ENCODE measurements at places on chromosomes 2 and 18.
A peak's percentile ranks its signal among the peaks of the same experiment; 100 is the strongest.

GRCh38 chr2:170582313-170582712, 132.8 kb upstream of the SP5 start:
- no peak for DNase-seq

GRCh38 chr2:96933305-96934181, 52.8 kb downstream of the FAM178B start:
- DNase-seq = no peak

- peak; percentile 37 for DNase-seq
These were observed 68.2 kb upstream of the CAB39 start for GRCh38 chr2:230644356-230644935.

- no peak for DNase-seq
These were observed 78.5 kb upstream of the PTPRM start for GRCh38 chr18:7488571-7488970.

DNA sequence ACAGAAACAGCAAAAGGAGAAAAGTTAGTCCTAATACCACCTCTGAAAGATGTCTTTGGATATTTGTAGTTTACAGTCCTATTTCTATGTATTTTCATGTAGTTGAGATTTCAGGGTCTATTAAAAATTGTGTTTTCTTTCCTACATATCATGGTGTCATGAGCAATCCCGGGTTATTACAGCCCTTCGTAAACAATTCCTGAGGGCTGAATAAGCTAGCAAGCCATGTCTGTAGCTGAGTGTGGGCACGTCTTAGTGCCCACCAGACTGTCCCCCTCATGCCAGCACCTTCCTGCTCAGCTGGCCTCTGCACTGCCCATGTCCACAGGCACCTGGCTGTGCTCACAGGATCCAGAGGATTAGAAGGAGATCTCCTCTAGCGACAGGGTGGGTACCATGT, 60.6 kb downstream of the CTIF start:
- no peak for DNase-seq

- no peak for DNase-seq
These were observed 46.7 kb upstream of the LCLAT1 start for GRCh38 chr2:30400151-30400954.

- DNase-seq = no peak
These were observed 85.3 kb downstream of the MREG start for GRCh38 chr2:215928086-215928485.

- no peak for DNase-seq
These were observed 102.4 kb downstream of the MBP start for GRCh38 chr18:77030201-77030600.

DNA sequence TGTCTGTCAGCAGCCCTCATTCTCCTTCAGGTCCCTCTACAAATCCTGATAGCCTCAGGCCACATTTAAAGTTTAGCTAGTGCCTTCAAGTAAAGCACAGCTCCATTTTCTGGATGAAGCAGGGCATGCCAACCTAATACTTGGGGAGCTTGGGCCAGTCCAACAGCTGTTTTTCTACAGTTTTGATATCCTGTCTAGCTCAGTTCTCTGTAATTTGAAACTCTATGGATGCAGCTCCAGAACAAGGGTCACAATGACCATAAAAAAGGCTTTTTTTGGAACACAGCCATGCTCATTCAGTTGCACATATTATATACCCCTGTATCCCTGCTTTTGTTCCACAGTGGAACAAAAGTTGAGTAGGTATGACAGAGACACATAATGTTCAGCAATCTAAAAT, 373.5 kb downstream of the SUCLG1 start:
- no peak for DNase-seq

DNA sequence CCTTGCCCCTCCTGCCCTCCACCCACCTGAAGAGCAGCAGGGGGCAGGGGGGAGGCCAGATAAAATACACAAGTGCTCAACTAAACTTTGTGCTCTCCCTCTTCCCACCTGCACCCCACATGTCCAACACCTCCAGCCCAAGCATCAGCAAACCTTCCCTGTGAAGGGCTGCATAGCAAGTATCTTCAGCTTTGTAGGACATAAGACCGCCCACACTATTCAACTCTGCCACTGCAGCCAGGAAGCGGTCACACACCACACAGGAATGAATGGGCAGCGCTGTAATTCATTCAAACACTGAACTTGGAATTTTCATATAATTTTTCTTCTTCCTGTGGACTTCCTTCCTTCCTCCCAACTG, 27.5 kb downstream of the TFCP2L1 start:
- DNase-seq = no peak

- no peak for DNase-seq
These were observed 89.1 kb downstream of the ANTXR1 start for GRCh38 chr2:69102041-69102593.

GRCh38 chr2:219560037-219560892, 11.1 kb downstream of the OBSL1 start:
- no peak for DNase-seq

- no peak for DNase-seq
These were observed 71.6 kb upstream of the CYP1B1 start for GRCh38 chr2:38147333-38148121.

- DNase-seq = no peak
These were observed 218.7 kb downstream of the HNMT start for GRCh38 chr2:138182937-138183312.

DNA sequence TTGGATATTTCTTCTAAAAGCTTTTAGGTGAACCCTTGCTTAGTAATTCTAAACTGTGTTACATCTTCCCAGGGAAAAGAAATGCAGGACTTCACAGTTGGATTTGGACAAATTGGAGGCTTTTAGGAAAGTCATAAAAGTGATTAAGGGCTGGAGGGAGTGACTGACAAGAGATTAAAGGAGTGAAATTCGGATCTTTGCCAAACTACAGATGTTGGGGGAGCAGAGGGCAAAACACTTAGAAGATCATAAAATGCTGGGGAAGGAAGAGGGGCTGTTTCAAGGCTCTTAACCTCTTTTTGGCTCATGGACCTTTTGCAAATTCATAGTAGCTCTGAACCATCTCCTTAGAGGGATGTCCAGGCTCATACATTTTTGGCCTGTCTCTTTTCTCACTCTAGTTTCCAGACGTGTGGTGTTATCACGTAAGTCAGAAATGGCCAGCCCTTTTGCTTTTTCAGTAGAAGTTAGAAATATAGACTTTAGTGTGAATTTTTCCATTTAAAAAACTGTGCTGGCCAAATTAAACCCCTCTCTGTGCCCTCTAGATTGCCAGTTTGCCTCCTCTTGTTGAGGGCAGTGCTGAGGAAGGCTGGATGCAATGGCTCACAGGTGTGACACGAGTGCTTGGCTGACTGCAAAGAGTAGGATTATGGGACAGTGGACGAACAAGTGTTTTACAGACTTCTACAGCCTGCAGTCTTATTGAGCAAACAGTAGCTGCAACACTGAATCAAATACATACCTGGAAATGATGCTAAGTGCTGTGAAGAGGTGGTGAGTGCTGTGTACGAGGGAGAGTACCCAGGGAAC, 109.9 kb downstream of the LYPD6B start:
- DNase-seq = no peak

DNA sequence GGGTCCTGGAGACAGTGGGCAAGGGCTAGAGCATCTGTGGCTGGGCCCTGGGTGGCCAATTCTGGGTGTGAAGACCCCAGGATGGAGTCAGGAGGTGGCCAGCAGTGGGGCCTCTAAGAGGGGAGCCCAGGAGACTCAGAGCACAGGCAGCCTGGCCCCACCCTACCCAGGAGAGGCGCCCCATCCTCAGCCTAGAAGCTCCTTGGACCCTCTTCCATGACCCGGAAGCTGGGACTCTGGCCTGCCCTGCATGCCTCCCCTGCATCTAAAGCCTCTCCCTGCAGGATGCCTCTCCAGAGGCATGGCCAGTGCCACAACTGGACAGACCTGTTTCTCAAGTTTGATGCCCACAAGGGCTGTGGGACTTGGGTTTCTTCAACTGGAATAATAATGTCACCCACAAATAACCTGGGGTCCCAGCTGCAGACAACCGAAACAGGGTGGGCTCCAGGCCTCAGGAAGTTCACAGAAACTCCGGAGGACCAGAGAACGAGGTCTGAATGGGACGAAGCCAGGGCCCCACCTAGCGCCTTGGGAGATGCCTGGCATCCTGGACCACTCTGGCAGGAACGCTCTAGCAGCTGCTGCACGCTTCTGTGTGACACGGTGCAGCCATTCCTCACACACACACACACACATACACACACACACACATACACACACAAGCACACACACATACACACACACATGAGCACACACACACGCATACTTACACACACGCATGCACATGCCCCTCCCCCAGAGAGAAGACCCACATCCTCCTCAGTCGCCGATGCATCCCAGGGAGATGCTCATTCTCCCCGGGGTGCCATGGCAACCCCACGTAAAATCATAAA, 16.4 kb downstream of the KCNIP3 start:
- DNase-seq = no peak

GRCh38 chr2:147164563-147164962, 680.3 kb upstream of the ACVR2A start:
- no peak for DNase-seq

DNA sequence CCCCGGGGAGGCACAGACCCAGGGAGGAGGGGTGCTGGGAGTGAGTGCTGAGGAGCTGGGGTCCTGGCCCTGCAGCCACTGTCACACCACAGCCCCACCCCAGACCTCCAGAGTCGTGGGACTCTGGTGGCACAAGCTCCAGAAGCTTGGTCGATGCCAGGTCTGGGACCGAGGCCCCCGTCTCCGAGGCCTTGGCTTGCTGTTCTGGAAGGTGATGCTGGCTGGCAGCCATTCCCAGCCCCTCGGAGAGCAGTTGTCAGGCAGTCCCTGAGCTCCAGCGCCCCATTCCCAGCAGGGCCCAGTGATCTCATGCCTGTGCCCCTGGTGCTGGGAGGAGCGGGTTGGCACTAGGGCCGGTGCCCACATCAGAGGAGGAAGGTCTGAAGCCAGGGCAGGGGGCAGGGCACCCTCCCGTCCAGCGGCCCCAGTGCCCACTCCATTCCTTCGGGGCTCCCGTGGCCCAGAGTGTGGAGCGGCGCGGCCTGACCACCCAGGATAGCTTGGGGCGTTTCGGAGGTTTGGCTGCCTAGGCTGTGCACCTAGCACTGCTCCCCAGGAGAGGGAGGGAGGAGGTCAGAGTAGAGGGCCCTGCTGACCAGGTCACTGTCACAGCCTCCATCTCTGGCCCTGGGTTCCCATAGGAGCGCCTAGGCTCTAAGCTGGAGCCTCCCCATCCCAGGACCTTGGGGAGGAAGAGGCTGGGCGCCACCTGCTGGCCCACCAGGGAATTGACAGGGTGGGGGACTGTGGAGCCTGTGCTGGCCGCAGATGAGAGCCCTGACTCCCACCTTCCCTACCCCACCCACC, 16.8 kb upstream of the ALPI start:
- DNase-seq = peak; percentile 56

DNA sequence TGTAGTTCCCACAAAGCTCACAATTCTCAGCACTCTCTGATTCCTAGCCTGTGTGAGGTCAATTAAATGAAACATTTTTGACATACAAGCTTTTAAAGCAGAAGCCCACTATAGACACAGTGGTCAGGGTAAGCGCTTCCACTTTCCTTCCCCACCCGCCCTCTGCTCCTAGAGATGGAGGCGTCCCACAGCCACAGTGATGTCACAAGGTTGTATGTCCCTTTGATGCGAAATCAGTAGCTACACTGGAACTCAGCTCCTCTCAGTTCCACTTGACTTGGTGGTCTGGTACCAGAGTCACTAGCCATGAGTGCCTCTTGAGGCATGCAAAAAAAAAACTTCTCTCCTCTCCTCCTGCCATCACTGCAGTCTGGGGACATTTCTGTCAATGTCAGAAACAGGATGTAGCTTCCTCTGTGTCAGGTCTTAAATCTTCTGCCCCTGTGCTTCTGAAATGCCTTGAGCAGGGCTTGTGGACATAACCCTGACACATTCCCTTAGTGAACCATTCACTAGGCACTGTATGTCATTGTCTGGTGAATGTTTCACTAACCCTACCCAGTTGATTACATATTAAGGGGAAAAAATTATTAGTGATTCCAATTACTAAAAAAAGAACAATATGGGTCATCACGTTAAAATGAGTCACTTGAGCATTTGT, 7.8 kb downstream of the SULT1C4 start:
- no peak for DNase-seq

DNA sequence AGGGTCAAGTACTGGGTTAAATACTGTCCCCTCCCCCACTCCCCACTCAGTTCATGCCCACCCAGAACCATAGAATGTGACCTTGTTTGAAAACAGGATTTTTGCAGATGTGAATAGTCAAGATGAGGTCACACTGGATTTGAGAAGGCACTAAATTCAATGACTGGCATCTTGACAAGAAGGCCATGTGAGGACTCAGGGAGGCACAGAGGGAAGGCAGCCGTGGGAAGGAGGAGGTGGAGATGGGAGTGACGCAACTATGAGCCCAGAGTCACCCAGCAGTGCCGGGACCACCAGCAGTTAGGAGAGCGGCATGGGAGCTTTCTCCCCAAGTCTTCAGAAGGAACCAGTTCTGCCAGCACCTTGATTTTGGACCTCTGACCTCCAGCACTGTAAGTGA, 257.3 kb downstream of the BCL2 start:
- DNase-seq = peak; percentile 27

- peak; percentile 65 for DNase-seq
These were observed 683.0 kb downstream of the DSC3 start for GRCh38 chr18:30359521-30359920.

GRCh38 chr2:65349863-65350262, 82.5 kb downstream of the SPRED2 start:
- no peak for DNase-seq

GRCh38 chr2:21519821-21520220, 396.1 kb downstream of the TDRD15 start:
- no peak for DNase-seq

DNA sequence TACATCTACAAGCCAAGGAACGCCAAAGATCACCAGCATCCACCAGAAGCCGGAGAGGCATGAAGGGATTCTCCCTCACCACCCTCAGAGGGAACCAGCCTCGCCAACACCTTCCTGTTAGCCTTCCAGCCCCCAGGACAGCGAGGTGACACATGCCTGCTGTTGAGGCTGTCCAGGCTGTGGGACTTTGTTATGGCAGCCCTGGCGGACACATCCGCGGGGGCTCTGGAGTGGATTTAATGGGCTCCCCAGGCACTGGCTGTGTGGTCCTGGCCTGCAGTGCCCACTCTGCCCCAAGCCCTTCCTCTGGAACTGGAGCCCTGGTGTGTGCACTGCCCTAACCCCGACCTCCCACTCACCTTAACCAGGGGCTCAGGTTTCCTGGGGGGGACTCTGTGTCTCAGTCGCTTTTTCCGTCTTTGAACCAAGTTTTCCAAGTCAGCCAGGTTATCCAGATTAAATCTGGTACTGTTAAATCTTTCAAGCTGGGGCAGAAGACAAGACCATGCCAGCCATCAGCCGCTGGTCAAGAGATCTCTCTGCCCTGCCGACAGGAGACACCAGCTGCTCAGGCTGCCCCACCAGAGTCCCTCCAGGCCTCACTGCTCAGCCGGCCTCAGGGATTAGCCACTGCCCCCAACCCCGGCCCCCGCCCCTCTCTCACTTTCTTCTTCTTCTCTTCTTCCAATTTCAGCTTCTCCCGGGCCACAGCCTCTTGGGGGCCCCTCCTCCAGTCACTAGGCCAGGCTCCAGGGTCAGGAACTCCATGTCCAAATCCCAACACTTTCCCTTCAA, 1.9 kb downstream of the ANKRD23 start:
- DNase-seq = no peak

DNA sequence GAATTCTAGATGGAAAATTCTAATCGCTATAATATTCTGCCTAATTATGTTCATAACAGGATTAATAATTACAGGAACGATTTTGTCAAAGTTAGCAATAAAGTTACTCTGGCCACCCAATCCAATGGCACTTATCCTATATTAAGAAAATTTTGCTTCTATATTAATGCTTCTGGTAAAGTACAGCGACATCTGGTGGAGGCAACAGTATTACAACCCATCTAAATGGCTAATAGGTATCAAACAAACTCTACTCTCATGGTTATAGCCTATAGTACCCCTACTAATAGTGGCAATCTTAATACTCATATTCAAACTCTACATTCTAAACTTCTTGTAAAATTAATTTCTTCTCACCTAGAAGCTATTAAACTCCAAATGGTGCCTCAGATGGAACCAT, 1084.7 kb upstream of the LRRTM1 start:
- DNase-seq = peak; percentile 28

Data from NB4 (cell line).